ENCODE measurements at places on chromosomes 3 and 15.
A peak's percentile ranks its signal among the peaks of the same experiment; 100 is the strongest.

DNA sequence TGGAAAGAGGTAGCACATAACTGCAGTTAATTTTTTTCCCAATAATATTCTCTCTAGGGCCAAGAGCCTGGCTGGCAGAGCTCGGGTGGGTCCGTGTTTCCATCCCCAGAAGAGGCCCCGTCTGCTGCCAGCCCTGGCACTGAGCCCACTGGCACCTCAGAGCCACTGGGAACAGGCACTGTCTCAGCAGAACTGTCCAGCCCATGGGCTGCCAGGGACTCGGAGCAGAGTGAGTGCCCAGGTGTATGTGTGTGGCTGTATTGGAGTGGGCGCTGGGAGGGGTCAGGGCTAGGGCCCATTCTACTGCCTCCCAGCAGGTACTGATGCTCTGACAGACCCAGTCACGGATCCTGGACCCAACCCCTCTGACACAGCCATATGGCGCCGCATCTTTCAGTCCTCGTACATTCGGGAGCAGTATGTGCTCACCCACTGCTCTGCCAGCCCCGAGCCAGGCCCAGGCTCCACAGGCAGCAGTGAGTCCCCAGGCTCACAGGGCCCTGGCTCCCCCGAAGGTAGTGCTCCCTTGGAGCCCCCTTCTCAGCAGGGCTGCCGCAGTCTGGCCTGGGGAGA is 8.9 kb downstream of the VWA5B2 start:
- no peak overlapping the region for H3K4me3 ChIP-seq
- peaks cover 34% of the 10 kb centered on the region for H3K27me3 ChIP-seq
- no peak for DNase-seq
- H3K27ac ChIP-seq, result no peak overlapping the region

DNA sequence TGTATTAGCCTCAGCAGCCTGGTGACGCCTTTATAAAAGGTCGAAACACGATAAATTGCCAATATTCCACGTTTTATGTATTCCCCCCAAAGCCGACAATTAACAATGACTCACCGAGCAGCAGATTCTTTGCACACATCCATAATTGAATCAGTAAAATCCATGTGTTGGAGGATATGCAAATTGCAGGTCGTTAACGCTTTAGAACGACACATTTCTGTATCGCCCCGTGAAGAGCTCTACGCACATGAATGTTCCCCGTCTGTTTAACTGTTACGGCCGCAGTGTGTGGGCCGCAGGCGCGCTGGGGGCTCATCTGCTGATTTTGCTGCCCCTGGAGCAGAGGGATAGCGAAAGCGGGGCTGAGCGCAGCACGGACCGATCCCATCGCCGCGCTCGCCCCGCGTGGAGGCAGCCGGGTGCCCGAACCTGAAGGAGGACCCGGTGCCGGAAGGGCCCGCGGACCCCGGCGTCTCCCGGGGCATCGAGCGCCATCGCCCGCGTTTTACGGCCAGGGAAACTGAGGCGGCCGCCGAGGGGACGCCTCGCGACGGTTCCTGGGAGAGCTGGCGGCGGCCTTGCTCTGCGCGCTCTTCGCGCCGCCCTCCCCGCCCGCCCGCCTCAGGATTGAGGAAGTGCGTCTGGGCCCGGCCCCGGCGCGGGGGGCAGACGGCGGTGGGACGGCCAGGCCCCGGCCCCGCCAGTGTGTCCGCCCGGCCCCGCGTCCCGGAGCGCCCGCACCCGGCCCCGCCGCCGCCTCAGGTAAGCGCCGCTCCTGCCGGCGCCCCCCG is at the start of gene LRRK1:
Gene LRRK1, plus strand, starts transcription at position 668 of the 791 bp plus-strand sequence. CDS start 5,276 bp downstream, outside the sequence.
- peak within 1 kb of the TSS; percentile 76 for H3K27ac ChIP-seq
- no peaks in the 10 kb centered on the region for H3K36me3 ChIP-seq
- no peak for DNase-seq
- peaks cover 12% of the 10 kb centered on the region for H3K4me1 ChIP-seq

DNA sequence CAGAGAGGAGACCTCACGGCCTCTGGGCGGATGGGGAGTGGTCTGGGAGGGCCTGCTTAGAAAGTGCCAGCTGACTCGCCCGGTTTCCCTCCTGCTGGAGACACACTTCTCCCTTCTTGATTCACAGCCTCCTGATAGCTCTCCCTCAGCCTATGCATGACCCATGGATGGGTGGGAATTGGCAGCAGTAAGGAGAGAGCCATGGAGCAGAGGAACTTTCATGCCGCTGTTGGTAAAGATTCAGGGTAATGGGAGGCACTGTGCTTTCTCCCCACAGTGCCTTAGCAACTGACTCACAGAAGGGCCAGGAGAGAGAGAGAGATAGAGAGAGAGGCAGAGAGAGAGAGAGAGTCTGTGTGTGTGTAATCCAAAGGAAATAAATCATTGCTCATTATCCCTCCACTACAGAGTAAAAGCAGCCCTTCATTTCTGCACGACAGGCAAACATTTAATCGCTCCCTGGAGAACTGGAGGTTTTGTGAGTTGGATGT is 82.8 kb downstream of the SEMA5B start:
- no peaks in the 10 kb centered on the region for H3K4me1 ChIP-seq
- H3K36me3 ChIP-seq, result no peaks in the 10 kb centered on the region
- H3K27ac ChIP-seq, result no peak overlapping the region
- DNase-seq, result no peak
- no peaks in the 10 kb centered on the region for H3K27me3 ChIP-seq
- no peak overlapping the region for H3K4me3 ChIP-seq

DNA sequence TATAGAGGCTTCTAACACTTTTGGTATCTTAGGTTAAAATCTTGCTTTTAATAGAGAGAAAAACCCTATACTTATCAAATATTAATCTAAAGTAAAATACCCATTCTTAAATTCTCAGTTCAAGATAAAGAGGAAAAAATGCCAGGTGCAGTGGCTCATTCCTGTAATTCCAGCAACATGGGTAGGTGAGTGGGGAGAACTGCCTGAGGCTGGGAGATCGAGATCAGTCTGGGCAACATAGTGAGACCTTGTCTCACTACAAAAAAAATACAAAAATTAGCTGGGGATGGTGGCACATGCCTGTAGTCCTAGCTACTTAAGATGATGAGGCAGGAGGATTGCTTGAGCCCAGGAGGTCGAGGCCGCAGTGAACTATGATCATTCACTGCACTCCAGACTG is 135.8 kb downstream of the CLASP2 start:
- DNase-seq, result no peak
- peaks cover 5% of the 10 kb centered on the region for H3K4me1 ChIP-seq
- no peak overlapping the region for H3K4me3 ChIP-seq
- H3K27ac ChIP-seq, result no peak overlapping the region

GRCh38 chr3:37505415-37505814 is 331.0 kb upstream of the LRRFIP2 start:
- no peak overlapping the region for H3K27ac ChIP-seq
- no peak overlapping the region for H3K4me3 ChIP-seq
- no peaks in the 10 kb centered on the region for H3K4me1 ChIP-seq
- DNase-seq, result no peak
- peaks cover 65% of the 10 kb centered on the region for H3K36me3 ChIP-seq
- no peaks in the 10 kb centered on the region for H3K27me3 ChIP-seq

- no peak overlapping the region for H3K27ac ChIP-seq
- DNase-seq, result no peak
- no peaks in the 10 kb centered on the region for H3K36me3 ChIP-seq
- no peaks in the 10 kb centered on the region for H3K27me3 ChIP-seq
- H3K4me1 ChIP-seq, result peaks cover 13% of the 10 kb centered on the region
- H3K4me3 ChIP-seq, result no peak overlapping the region
Measured at GRCh38 chr3:14554715-14555114, 14.6 kb upstream of the GRIP2 start.

DNA sequence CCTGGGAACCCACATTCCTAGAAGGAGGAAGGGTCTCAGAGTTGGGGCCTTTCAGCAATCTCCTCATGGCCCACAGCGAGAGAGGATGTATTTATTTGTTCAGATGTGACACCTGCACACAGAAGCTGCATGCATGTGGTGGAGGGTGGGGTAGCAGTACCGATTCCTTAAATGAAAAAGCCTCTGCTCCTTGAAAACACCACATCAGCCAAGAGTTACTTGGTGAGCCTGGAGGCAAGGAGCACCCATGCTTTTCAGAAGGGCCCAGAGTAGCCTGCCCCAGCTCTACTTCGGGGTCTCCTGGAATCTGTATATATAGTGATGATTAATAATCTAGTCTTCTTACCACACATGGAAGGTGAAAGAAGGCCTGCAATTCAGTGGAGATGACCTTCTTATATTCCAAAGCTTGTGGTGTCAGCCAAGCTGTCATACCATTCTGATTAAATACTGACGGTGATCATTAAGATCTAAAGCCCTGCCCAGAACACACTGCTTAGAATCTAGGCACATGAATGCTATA is 33.5 kb downstream of the SEMA6D start:
- no peaks in the 10 kb centered on the region for H3K36me3 ChIP-seq
- no peak overlapping the region for H3K4me3 ChIP-seq
- DNase-seq, result no peak
- no peaks in the 10 kb centered on the region for H3K27me3 ChIP-seq
- no peaks in the 10 kb centered on the region for H3K4me1 ChIP-seq

- no peak for DNase-seq
- H3K27me3 ChIP-seq, result no peaks in the 10 kb centered on the region
- no peak overlapping the region for H3K27ac ChIP-seq
- no peaks in the 10 kb centered on the region for H3K36me3 ChIP-seq
- H3K4me1 ChIP-seq, result no peaks in the 10 kb centered on the region
Measured at GRCh38 chr3:7682822-7683229, 818.8 kb upstream of the LMCD1 start.

- H3K4me1 ChIP-seq, result no peaks in the 10 kb centered on the region
- H3K4me3 ChIP-seq, result no peak overlapping the region
- H3K36me3 ChIP-seq, result no peaks in the 10 kb centered on the region
- H3K27ac ChIP-seq, result no peak overlapping the region
- no peaks in the 10 kb centered on the region for H3K27me3 ChIP-seq
- no peak for DNase-seq
Measured at GRCh38 chr3:128674161-128674784, 23.7 kb upstream of the RPN1 start.

GRCh38 chr3:105365391-105366325 is 1.1 kb upstream of the ALCAM start:
- peak overlapping the region; percentile 85 for H3K27ac ChIP-seq
- no peaks in the 10 kb centered on the region for H3K27me3 ChIP-seq
- DNase-seq, result peak; percentile 63
- peak overlapping the region; percentile 62 for H3K4me3 ChIP-seq

GRCh38 chr3:55570271-55570711 is 83.2 kb upstream of the WNT5A start:
- DNase-seq, result peak; percentile 22
- H3K36me3 ChIP-seq, result no peaks in the 10 kb centered on the region
- H3K4me1 ChIP-seq, result peaks cover 39% of the 10 kb centered on the region
- no peak overlapping the region for H3K27ac ChIP-seq
- H3K27me3 ChIP-seq, result no peaks in the 10 kb centered on the region

DNA sequence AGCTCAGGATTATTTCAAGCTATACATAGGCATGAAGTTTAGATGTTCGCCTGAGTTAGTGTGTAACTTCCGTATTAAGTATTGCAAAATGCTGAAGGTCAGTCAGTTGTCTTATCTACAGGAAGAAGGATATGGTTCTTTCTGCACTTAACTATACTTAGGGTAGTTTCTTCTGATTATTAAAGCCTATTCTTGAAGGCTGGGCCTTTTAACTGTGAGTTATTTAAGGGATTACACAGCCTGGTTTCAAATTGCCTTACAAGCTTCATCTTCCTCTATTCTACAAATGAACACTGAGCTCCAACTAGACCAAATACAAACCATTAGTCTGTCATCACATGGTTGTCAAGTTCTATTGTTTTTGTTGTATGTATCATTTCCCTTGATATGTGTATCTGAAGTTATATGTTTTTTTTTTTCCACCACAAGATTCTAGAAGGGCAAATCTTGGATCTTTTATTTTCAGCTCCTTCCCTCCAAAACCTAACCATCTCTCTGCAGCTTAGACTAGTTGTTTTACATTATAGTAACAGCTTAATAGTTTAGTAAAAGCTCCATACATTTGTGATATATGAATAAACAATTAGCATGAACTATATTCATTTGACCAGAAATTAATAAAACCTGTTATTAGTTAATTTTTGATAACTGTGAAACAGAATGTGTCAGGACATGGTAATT is 272.9 kb upstream of the KCNMB2 start:
- no peak overlapping the region for H3K4me3 ChIP-seq
- no peak for DNase-seq
- H3K4me1 ChIP-seq, result peaks cover 12% of the 10 kb centered on the region
- H3K36me3 ChIP-seq, result no peaks in the 10 kb centered on the region
- H3K27ac ChIP-seq, result no peak overlapping the region
- no peaks in the 10 kb centered on the region for H3K27me3 ChIP-seq

DNA sequence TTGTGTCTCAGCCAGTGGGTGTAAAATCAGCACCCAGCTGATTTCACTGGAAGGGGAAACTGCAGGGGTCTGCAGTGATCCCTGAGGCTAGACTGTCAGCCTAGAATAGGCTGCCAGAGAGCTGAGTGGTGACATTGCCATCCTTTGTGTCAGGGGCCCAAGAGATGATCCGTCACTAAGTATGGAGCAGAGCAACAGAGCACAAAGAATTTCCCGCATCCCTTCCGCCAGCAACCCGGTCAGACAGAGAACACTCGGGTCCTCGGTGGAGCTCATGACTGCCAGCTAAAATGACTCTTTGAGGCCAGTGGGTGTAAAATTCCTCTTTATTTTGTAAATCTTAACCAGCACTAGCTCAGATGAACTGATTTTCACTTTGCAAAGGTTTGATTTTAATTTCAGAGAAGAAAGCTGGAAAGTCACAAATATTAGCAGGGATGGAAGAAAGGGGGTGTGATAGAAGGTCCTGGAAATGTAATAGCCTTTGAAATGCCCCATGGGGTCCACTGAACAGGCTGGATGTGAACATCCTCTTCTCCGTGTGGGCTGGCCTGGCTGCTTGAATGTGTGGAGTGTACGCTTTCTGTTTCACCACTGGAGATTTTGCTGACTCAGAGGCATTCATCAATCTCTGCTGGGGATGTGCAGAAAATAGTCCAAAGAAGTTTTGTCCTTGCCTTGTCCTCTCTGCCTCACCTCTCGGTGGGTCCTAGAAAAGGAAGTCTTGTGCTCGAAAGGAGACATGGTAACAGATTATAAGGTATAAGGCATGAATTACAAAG is 138.8 kb downstream of the SV2B start:
- no peak overlapping the region for H3K27ac ChIP-seq
- no peaks in the 10 kb centered on the region for H3K4me1 ChIP-seq
- H3K36me3 ChIP-seq, result no peaks in the 10 kb centered on the region
- DNase-seq, result no peak
- no peak overlapping the region for H3K4me3 ChIP-seq

DNA sequence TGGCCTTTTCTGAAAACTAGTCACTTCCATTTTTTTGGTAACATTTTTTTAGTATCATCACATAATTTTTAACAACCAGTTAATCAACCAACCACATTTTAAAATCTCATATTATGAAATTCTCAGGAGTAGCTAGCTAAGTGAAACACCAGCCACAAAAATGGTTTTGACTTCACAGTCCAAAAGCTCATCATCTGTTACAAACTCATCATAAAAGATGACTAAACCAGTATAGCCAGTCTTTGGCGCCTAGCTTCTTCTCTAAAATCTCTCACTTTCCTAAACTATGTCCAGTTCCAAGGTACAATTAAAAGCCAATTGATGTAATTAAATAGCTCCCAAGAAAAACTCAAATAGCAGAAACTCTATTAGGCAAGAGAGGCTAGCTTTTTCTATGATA is 88.2 kb upstream of the ZNF385D start:
- H3K4me1 ChIP-seq, result no peaks in the 10 kb centered on the region
- H3K36me3 ChIP-seq, result no peaks in the 10 kb centered on the region
- DNase-seq, result no peak
- H3K4me3 ChIP-seq, result no peak overlapping the region

GRCh38 chr15:71192816-71193215 is 77.5 kb downstream of the THSD4 start:
- no peak overlapping the region for H3K27ac ChIP-seq
- H3K4me3 ChIP-seq, result no peak overlapping the region
- DNase-seq, result no peak
- no peaks in the 10 kb centered on the region for H3K27me3 ChIP-seq

- no peak overlapping the region for H3K4me3 ChIP-seq
- H3K27me3 ChIP-seq, result no peaks in the 10 kb centered on the region
- H3K4me1 ChIP-seq, result no peaks in the 10 kb centered on the region
- no peaks in the 10 kb centered on the region for H3K36me3 ChIP-seq
- no peak for DNase-seq
- no peak overlapping the region for H3K27ac ChIP-seq
Measured at GRCh38 chr15:51312166-51313073, 26.0 kb downstream of the CYP19A1 start.
